Cardiac muscle cell (in vitro differentiated cells and primary cell): ENCODE measurements at places on chromosomes 3 and 15. TPM values are rescaled to one million over a fixed set of nuclear protein-coding genes. Genes with fewer than 3 reads are reported as not detected.
A peak's percentile ranks its signal among the peaks of the same experiment; 100 is the strongest.

SSUH2 gene
- 0.33 and 0.53 TPM in 2 replicates for total RNA-seq

KNG1 gene
- total RNA-seq = not detected in 2 replicates

ATP13A4 gene
- 0.53 and 3.0 TPM in 2 replicates for total RNA-seq

ITGA11 gene
- 0.12 and 1.4 TPM in 2 replicates for total RNA-seq

ZXDC gene
- total RNA-seq = 34.3 and 56.3 TPM in 2 replicates

ISL2 gene
- total RNA-seq = not detected in 2 replicates

- DNase-seq = no peak
Measured at GRCh38 chr3:97694876-97695275, 69.7 kb upstream of the ARL6 start.

DNA sequence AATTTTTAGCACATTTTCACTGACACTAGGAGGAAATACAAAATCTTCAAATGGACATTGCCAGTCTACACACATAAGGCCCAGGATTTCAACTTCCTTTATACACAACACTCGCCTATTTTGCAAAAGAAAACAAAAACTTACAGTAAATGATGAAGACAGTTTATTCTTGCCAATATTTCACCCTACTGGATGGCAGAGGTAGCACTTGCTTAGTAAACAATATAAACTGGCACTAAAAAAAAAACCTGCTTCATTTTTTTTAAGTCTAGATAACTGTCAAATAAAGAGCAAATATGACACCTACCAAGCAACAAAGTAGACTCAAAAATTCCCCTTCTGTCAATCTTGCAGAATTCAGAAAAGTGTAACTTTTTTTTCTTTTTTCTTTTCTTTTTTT, 204.0 kb downstream of the VPS13C start:
- DNase-seq = no peak

DNA sequence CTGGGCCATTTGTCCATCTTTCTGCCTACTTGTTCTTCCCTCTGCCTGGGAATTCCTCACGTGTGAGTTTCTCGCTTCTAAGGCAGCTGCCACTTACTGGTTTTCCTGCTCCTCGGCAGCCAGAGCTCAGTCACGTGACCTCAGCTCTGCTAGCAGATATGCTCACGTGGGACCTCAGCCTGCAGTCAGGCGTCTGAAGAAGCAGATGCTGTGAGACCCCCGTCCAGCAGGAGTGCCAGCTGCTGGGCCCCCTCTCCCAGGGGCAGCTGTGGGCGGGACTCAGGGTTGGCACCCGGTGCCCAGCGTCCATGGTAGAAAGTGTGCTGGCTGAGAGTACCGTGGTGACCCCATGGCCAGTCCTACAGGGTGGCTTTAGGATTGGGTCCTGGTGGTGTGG, 161.3 kb upstream of the TLE3 start:
- peak; percentile 76 for DNase-seq

- DNase-seq = no peak
Measured at GRCh38 chr3:66362541-66362941, 138.3 kb downstream of the LRIG1 start.

GRCh38 chr3:17431004-17431403, 311.4 kb downstream of the TBC1D5 start:
- peak; percentile 23 for DNase-seq

DNA sequence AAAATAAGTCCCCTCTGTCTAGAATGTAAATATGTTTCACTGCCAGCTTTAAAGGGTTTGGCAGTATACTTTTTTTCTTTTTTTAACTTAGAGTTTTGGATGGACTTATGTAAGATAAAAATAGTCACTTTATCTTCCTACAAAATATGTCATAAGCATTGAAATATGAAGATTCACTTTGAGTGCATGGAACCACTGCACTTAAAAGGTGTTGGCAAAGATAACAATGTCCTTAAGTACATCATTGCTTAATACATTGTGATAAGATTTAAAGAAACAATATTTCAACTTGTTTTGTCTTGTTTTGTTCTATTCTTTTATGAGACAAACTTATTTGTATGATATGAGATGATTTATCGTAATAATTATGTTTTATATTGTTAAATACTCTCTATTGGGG, 66.3 kb upstream of the NAALADL2 start:
- DNase-seq = no peak

DNA sequence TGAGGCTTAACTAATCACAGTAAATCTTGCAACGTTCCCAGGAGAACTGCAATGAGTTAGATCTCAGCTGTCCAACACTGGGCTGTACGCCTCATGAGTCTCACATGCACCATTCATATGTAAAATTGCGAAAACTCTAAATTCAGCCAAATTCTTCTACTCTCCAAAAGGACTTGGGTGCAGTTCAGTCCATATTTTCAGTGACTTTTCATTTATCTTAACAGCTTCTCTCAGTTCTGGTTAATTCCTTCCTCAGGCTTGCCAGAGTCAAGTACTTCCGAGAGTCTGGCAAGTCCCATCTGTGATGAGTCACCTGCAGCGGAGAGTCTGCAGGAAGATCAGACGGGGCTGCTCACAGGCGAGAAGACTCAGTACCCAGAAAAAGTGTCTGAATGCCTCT, 11.5 kb downstream of the CCDC80 start:
- DNase-seq = peak; percentile 93

DNA sequence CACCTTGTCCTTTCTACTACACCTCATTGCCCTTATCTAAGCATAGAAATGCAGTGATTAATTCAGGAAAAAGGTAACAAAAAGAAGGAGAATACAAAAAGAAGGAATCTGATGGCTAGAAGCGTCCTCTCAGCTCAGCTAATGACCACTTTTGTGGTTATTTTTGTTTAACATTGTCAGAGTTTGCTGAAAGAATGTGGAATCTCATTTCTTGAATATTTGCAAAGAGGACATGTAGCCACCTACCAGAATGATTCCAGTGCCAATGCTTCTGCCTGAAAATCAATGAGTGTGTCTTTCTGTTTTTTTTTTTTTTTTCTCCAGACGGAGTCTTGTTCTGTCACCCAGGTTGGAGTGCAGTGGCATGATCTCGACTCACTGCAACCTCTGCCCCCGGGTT, 24.5 kb downstream of the NANOGP8 start:
- DNase-seq = no peak

DNA sequence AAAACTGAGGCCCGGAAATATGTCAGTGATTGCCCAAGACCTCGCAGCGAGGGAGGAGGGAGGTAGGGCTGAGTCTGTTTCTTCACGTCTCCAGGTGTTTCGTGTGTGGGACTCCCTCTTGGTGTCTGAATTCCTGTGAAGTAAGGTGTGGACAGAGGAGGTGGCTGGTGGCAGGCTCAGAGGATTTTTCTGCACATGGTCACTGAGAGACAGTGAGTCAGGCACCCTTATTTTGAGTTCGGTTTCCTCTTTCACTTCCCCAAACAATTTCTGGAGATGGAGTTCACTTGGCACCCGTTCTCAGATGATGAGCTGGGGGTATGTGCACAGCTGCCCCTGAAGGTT, 46.3 kb upstream of the VPS8 start:
- no peak for DNase-seq

DNA sequence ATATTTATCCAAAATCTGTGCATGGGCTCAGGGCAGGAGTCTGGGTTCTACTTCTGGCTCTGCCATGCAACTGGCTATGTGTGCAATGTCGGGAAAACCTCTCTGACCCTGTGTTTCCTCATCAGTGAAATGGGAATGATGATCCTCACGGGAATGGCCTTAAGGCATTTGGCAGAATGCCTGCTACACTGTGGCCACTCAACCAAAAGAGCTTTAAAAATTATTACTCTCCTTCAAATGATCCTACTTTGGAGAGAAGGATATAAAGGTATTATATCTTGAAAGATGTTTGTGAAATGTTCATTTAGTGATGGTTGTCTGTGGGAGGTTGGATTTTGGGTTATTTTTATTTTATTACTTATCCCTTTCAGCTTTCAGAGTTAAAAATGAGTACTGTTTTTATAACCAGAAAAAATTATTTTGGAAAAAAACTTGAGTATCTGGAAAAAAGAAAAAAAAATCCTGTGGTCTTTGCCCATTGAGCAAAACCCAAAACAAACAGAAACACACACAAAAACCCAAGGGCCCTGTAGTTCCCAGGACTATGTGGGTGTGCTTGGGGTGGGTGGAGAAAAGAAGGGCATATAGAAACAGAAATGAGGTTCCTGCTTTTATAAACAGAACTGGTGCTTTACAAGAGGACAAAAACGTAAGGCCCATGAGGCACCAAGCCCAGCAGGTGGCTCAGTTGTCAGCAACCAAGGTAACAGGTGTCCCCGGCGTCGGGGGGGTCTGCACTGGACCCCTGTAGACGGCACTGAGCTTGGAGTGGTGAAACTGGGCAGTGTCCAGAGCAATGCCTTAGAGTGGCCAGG, 22.0 kb downstream of the RGMA start:
- peak; percentile 32 for DNase-seq

DNA sequence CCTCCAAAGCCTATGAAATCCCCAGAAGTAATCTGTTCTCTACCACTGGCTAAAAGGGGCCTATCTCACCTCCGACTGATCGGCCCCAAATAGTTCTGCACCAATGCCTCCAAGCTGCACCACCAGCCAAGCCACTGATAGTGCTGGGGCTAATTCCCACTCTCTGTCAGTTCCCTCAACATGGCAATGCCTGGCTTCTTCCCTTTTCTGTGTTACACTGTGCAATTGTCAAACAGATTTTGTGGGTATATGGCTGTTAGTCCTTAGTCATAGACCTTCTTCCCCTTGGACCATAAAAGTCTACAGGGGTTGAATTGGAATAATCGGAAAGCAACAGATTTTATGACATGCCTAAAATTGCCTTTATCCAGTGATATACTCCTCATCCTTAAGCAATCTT, 9.3 kb upstream of the UBE2E2 start:
- DNase-seq = no peak

- DNase-seq = no peak
Measured at GRCh38 chr15:40338921-40339620, 1.7 kb downstream of the CCDC9B start.

GRCh38 chr3:191141728-191142127, 57.3 kb upstream of the OSTN start:
- DNase-seq = peak; percentile 70

- DNase-seq = no peak
Measured at GRCh38 chr3:104244680-104245220, 1122.0 kb upstream of the ALCAM start.

- no peak for DNase-seq
Measured at GRCh38 chr15:32807331-32807730, 89.5 kb downstream of the GREM1 start.

DNA sequence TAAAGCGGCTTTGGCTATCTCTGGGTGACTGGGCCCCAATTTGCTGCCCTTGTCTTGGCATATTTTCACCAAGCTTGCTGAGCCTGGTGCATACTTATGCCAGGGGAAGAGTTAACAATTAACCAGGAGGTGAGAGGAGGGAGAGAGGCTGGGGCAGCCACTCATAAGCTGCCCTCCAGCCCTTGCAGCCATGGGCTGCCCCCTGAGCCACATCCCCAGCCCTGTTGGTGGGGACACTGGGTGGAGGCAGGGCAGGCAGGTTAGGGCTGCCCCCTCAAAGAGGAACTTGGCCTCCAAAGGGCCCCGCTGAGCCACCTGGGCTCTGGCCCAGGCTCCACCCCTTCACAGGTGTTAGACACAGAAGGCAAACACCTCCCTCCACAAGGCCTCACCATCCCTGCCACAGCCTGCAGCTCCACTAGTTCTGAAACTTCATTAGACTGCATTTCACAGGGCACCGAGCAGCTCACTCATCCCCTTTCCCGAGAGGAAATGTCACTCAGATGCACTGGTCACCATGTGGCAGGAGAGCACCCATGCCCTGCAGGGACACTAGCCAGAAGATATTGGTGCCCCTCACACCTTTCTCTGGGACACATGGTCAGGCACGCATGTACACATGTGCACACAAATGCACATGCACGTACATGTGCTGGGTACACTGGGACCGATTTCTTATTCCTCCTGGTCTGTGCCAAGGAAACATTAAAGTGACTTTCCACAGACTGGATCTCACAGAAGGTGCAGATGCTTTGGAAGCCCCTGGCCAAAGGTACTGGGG, 20.2 kb downstream of the AMOTL2 start:
- no peak for DNase-seq

DNA sequence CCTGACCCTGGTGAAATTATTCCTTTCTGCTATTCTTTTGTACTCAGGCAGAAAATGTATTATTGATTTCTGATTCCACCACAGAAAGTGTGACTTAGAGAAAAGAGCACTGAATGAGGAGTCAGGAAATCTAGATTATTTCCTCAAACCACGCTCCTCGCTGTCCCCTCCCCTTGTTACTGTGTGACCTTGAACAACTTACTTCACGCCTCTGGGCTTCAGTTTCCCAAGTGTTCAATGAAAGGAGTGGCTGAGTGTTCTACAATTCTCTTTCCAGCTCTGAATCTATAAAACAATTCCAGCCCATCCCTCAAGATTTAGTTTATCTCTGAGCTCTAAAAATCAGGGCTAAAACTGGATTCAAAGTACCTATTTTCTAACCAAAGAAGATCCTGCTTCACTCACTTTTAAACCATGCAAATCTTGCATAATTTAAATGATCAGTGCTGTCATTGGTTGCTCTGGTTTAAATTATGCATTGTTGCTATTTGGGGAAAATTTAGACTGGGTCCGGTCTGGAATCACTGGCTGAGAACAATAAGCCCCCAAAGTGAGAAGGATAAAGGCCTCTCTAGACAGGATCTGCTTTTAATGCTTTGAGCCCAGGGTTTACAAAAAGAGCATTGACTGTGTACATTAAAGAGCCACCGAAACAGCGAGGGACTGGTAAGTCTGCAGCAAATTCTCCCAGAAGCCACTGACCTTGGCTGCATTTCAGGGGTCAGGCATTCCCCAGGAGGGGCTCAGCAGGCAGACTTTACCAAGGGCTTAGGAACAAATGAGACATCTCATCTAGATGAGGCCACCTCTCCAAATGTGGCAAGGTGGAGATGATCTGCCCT, 3.2 kb downstream of the TNIK start:
- DNase-seq = no peak

GRCh38 chr3:12822725-12823373, 18.5 kb downstream of the RPL32 start:
- DNase-seq = peak; percentile 36

DNA sequence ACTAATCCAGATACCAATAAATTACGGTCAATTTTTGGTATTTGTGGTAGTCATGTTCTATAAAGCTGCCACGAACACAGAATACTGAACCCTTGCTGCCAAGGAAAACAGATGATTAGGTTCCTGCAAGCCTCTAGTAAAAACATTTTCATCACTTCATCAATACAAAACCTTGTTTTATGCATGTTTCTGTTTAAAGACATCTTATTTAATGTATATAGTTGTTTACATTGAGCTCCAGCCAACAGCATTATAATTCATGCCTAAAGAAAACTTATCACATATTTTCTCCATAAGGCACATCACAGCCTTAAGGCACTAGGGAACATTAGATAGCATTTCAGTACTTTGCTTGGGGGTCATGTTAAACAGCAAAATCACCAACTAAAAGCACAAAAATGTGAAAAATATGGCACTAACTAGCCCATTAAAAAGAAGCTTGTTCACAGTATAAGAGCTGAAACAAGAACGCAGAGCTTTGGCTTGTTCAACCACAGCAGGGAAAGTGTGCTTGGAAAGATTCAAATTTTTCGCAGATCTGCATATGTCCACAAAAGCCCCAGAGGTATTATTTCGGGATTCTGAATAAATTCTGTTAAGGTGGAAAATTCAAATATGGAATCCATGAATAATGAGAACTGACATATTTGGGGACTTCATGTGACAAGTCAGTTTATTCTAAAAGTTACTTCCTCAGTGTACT, 27.7 kb downstream of the POLQ start:
- DNase-seq = no peak

- no peak for DNase-seq
Measured at GRCh38 chr3:138034918-138035317, 25.0 kb downstream of the CLDN18 start.
